ENCODE measurements at places on chromosomes 4 and X.

GRCh38 chrX:41391606-41392005 is 55.5 kb upstream of the NYX start:
- no peak for DNase-seq

DNA sequence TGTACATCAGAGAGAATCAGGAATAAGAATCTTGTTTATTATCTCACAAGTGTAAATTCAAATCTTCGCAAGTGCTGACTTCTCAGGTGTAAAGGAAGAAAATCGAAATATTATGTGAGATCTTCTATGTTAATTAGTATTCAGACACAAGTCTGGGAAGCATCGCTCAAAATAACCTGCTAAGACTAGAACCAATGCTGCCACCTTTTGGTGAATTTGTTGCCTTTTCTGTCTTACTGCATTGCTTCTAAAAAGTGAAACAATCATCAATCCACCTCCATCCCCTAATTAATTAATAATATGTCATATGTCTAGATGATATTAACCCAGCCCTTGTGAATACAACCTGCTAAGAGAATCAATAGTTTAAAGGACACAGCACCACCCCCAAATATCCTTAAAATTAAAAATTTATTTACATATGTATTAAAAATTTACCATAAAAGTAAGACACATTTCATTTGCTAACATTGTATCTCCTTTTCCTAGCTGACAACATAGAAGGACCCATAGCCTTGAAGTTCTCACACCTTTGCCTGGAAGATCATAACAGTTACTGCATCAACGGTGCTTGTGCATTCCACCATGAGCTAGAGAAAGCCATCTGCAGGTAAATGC is 3.5 kb downstream of the EPGN start:
- DNase-seq = peak; percentile 66

- DNase-seq = no peak
These were observed 40.1 kb upstream of the EIF1AX start for GRCh38 chrX:20181598-20182329.

GRCh38 chr4:93030670-93031069 is 726.9 kb downstream of the GRID2 start:
- no peak for DNase-seq

GRCh38 chrX:30865015-30865414 is 24.0 kb downstream of the TAB3 start:
- no peak for DNase-seq
